C1 segment of cervical spinal cord (tissue), 14 donors: ENCODE measurements at places on chromosomes 1 and 21.

- DNase-seq, result no peak
Observed at GRCh38 chr1:42767510-42768000, 506 bp downstream of the C1orf50 start.

DNA sequence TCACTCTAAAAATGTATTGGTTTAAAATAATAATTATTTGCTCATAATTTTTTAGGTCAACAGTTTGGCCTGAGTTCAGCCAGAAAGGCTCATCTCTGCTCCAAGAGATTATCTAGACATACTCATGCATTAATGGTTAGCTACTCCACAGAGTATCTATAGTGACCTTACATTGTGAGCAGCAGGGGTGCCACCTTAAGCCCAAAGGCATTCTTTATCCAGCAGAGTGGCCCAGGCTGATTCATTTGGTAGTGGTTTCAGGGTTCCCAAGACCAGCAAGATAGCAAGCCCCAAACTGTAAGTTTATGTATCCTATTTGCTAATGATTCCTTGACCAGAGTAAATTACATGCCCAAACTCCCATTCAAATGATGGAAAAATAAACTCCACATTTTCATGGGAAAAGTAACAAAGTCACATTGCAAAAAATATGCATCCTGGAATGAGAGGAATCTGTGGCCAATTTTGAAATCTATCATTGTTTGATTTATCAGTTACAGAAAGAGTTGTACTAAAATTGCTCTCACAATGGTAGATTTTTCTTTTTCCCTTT lies 182.6 kb upstream of the KCNK2 start:
- DNase-seq, result no peak

- DNase-seq, result no peak
Observed at GRCh38 chr1:201327687-201328240, 44.5 kb downstream of the PKP1 start.

DNA sequence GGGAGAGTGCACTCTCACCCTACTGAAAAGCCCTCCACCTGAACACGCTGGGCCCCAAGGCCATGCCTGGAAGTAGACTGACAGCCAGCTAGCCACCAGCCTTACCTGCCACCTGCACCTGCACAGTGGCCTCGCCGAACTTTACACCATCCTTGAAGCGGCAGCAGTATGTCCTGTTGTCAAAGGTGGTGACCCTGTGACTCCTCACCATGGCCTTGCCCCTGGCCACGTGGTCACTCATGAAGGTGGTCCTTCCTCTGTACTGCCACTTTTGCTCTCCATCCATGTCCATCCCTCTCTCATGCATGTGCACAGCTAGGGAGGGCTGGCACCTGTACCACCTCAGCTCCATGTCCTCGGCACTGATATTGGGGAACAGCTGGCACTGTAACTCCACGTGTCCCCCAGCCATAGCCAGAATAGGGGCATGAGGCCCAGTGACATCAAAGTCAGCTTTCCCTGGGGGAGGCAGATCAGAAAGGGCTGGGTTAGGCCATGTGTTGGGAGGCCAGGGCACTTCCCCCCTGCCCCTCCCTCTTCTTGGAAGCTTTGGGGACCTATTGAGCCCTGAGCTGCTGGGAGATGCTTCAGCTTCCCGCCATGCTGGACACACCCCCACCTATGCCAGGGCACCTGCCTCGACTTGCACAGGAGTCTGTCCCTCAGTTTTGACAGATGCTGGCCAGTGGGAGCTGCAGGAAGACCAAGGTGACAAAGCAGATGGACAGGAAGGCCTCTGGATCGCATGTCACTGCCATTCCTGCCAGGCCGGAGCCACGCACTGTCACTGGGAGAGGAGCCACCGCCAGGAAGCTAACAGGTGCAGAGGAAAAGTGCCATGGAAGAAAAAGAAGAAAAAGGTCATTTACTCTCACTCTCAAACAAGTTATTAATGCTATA lies 24.6 kb downstream of the RNF187 start:
- no peak for DNase-seq

GRCh38 chr1:235077163-235077540 lies 51.5 kb downstream of the TOMM20 start:
- DNase-seq, result no peak

DNA sequence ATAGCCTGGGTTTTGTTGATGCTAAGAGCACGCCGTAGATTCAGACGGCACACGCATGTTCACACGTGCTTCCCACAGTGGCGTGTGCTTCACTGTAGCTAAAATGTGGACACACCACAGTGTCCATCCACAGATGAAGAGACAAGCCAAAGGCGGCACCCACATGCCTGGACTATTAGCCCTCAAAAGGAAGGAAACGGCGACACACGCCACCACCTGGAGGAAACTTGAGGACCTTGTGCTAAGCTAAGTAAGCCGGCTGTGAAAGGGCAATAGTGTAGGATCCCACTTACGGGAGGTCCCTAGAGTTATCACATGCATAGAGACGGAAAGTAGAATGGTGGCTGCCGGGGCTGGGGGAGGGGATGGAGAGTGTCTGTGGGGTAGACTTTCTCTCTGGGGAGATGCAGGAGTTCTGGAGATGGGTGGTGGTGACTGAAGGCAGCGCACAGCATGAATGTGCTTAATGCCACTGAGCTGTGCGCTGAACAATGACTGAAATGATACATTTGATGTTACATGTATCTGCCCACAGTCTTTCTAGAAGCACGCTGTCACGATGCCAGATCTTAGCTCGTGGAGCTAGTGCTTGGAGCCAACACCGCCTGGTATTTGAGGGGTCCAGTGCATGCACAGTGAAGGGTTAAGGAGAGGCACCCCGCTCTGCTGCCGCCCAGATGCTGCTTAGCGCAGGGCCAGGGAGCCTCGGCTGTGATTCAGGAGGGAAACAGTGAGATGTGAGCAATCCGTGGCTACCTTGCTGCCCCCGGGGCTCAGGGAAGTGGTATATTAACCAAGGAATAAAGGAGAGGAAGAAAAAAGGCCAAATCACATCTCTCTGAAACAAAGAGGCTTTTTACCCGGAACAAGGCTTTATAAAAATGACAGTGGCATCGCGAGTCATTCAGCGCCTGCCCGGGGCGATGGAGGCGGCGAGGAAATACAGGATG lies 103.7 kb downstream of the PRDM16 start:
- DNase-seq, result no peak

- DNase-seq, result no peak
Observed at GRCh38 chr1:60894130-60894529, 188.2 kb upstream of the NFIA start.
